ENCODE measurements at places on chromosomes 3 and 15.
A peak's percentile ranks its signal among the peaks of the same experiment; 100 is the strongest.

GRCh38 chr3:88773766-88774165 is 333.7 kb upstream of the EPHA3 start:
- DNase-seq, result no peak

DNA sequence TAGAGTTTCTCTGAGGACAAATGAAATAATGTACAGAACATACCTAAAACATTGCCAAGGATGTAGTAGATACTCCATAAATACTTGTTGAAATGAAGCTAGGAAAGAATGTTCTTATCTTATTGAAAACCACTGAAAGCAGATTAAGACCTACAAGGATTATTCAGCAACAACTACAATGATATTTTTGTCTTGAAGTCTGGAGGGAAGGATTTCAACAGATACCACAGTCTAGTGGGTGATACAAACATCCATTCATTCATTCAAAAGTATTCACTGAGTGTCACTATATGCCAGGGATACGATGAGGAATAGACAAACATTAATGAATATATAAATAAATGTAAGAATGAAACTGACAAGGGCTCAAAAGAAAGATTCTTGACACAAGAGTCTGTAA is 74.7 kb upstream of the THBS1 start:
- DNase-seq, result no peak

- no peak for DNase-seq
Observed at GRCh38 chr3:115470254-115470653, 153.1 kb upstream of the GAP43 start.

DNA sequence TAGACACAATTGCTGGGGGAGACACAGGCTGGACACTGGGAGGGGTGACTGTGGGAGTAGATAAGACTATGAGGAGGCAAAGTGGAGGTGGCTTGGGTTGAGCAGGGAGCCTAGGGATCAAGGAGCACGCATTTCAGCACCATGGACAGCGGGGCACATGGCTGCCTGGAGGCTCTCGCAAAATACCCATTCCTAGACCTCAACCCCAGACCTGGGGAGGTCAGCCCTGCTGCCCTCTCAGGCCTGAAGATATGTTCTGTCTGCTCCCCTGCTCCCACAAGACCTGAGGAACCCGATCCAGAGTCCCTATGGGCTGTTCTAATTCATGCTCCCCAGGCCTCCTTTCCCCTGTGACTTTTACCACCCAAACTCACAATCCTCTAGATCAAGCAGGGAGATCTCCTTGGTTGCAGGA is 16.0 kb upstream of the CPEB1 start:
- no peak for DNase-seq

GRCh38 chr3:115239717-115240116 is 92.6 kb upstream of the ZBTB20 start:
- peak; percentile 84 for DNase-seq
